ENCODE measurements at places on chromosomes 2 and 18. TPM values are rescaled to one million over a fixed set of nuclear protein-coding genes. Genes with fewer than 3 reads are reported as not detected.

The TFPI gene
- not detected for total RNA-seq

The RAX gene
- total RNA-seq, result not detected

The NCKAP5 gene
- not detected for total RNA-seq

The UGT1A10 gene
- total RNA-seq, result not detected

The CHST9 gene
- not detected for total RNA-seq

The RAB6D gene
- not detected for total RNA-seq

The MARS2 gene
- 27.9 TPM for total RNA-seq

The SESTD1 gene
- 3.7 TPM for total RNA-seq

The DPP10 gene
- total RNA-seq, result not detected

DNA sequence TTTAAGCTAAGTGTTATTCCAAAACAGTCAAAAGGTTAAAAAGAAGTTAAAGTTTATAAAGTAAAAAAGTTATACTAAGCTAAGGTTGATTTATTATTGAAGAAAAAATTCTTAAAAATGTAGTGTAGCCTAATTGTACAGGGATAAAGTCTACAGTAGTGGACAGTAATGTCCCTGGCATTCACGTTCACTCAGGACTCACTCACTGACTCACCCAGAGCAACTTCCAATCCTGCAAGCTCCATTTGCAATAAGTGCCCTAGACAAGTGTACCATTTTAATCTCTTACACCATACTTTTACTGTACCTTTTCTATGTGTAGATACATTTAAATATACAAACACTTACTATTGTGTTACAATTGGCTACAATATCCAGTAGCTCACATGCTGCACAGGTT lies 86.1 kb downstream of the CACNB4 start:
- no peak for DNase-seq

- no peak for DNase-seq
These were observed 403.0 kb upstream of the ID2 start for GRCh38 chr2:8278709-8279354.

- no peak for DNase-seq
These were observed 132.2 kb upstream of the RNF152 start for GRCh38 chr18:62024983-62025382.

GRCh38 chr2:220506466-220506865 lies 879.0 kb downstream of the SLC4A3 start:
- no peak for DNase-seq

- no peak for DNase-seq
These were observed 92.4 kb downstream of the PLB1 start for GRCh38 chr2:28588292-28588670.

- DNase-seq, result no peak
These were observed 3.2 kb downstream of the UBE2E3 start for GRCh38 chr2:180983468-180984242.

GRCh38 chr2:119144806-119145205 lies 13.7 kb downstream of the C1QL2 start:
- no peak for DNase-seq

- no peak for DNase-seq
These were observed 43.4 kb downstream of the THUMPD2 start for GRCh38 chr2:39735648-39736047.

DNA sequence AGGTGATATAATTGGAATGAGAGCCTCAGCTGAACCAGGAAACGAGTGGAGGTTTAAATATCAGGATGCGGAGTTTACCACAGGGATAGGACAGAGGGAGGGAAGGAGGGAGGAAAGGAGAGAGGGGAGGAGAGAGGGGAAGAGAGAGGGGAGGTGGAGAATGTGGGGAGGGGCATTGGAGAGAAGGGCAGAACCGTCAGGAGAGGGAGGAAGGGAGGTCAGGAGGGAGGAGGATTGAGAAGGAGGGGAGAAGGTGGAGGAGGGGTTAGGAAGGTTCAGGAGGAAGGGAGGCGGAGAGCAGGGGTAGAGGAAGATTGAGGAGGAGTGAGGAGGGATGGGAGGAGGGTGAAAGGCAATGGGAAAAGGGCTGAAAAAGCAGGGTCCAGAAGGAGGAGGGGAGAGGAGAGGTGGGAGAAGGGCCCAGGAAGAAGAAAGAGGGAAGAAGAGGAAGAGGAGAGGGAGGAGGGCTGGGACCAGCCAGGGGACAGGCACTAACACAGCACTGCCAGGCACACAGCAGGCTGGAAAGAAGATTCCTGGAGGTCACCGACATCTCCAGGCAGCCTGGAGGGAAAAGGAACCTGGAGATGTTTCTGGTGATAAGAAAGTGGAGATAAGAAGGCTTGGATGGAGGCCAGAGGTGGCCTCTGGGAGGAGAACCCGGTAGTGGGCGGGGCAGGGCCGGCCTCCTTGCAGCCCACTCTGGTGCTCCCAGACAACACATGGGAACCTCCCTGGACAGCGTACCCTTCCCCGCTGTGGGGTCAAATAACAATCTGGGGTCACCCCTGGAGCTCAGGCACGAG lies 176.7 kb upstream of the SMAD2 start:
- no peak for DNase-seq

- DNase-seq, result no peak
These were observed 15.9 kb downstream of the GTF3C3 start for GRCh38 chr2:196783431-196784094.

- no peak for DNase-seq
These were observed 4.0 kb upstream of the CKAP2L start for GRCh38 chr2:112768432-112768831.

GRCh38 chr2:14257801-14258507 lies 374.6 kb upstream of the LRATD1 start:
- DNase-seq, result no peak

GRCh38 chr2:139031722-139032121 lies 251.5 kb upstream of the NXPH2 start:
- DNase-seq, result no peak

GRCh38 chr2:144330951-144331673 lies 188.8 kb downstream of the ZEB2 start:
- peak; percentile 52 for DNase-seq

DNA sequence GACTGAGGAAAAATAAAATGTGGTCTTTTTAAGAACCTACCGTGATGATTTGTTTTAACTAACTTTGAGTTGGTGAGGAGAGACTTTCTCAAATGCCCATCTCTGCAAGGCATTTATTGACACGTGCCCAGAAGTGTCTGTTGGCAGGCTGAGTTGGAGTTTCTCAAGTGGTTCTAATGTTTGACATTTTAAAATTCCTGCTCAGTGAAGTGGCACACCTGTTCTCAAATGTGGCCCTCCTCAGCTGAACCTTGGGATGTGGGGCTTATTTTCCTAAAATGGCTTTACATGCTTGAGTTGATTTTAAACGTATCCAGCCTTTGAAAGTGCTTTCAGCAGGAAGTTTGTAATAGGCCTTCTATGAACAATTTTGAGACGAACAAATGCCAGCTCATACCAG lies 876 bp upstream of the CAVIN2 start:
- no peak for DNase-seq

GRCh38 chr18:24801001-24801400 lies 340.6 kb downstream of the HRH4 start:
- DNase-seq, result no peak

- no peak for DNase-seq
These were observed 65.9 kb downstream of the MBP start for GRCh38 chr18:77066689-77067088.

DNA sequence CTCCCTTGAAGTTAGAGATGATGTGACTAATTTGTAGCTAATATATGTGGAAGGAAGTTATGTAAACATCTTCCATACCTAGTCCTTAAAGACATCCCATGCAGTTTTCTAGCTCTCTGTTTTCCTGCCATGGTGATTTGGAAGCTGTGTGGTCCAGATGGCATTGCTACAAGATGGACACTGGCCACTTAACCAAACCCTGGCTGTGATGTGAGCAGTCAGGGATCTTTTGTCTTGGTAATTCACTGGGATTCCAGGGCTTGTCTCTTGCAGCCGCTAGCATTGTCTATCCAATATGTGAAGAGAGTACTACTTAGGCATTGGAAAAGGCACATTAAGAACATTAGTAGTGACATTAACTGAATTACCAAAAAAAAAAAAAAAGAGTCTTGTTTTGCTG lies 139.9 kb upstream of the DOCK10 start:
- no peak for DNase-seq

GRCh38 chr18:46518438-46518837 lies 138.6 kb downstream of the LOXHD1 start:
- DNase-seq, result no peak

DNA sequence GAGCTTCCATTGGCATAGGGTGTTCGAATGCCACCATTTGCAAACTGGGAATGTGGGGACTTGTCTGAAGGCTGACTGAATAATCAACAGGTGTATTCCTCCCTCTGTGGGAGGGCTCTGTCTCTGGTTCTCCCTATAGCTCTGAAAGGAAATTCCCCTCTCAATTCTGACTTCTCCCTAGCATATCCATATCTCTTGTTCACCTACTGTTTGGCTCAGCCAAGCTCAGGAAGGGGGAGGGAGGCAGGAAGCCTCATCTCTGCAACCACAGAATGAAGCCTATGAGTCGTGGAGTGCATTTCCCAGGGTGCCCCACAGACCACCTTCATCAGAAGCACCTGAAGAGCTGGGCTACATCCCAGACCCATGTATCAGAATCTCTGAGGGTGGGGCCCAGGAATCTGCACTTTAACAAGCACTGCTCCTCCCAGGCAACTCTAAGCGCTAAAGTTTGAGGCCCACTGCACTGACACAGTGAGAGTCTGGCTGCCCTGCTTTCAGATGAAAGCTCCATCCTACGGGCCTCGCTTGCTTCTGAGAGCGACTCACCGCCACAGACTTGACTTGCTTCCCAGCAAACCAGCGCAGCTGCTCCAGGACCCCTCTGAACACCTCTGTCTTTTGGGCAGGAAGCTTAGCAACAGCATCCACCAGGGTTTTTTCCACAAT lies 32.0 kb downstream of the XDH start:
- DNase-seq, result no peak

GRCh38 chr18:46475390-46475752 lies 181.6 kb downstream of the LOXHD1 start:
- DNase-seq, result no peak

- no peak for DNase-seq
These were observed 117.6 kb downstream of the NEDD4L start for GRCh38 chr18:58161659-58162058.

DNA sequence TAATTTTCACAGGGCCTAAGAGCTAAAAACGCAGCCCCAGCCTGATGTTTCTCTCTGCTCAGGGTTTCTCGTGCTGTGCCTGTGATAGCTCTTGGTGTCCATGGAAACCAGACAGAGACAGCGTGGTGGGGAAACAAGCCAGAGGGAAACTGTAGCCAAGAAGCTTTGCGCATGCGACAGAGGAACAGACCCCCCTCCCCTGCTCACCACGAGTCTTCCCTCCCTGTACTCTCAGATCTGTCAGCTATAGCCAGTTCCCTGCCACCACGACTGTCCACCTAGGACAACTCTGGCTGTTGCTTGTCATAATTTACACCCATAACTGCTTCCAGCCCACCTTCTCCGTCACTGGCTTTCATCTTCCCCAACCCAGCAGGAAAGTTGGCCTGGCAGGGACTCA lies 13.2 kb upstream of the DNAJC27 start:
- no peak for DNase-seq

GRCh38 chr2:202307690-202308089 lies 42.1 kb downstream of the NOP58 start:
- DNase-seq, result no peak

DNA sequence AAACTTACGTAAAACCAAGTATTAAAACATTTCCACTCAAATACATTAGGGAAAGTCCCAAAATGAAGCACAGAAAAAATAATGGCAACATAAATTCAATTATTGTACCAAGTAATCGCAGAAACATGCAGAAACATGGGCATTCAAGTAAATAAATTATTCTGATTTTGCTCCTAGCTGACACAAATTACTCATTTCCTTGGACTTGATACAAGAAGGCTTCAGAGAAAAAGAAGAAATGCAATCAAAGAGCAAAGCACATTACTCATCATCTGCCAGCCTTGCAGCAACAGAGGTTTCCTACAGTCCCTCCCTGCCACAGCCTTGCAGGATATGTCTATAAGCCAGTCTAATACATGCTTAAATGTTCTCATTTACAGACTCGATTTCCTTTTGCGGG lies 439.8 kb upstream of the LYPD1 start:
- no peak for DNase-seq

GRCh38 chr2:217912098-217913024 lies 90.4 kb downstream of the TNS1 start:
- DNase-seq, result no peak
